ENCODE measurements at places on chromosomes 5 and 9.

DNA sequence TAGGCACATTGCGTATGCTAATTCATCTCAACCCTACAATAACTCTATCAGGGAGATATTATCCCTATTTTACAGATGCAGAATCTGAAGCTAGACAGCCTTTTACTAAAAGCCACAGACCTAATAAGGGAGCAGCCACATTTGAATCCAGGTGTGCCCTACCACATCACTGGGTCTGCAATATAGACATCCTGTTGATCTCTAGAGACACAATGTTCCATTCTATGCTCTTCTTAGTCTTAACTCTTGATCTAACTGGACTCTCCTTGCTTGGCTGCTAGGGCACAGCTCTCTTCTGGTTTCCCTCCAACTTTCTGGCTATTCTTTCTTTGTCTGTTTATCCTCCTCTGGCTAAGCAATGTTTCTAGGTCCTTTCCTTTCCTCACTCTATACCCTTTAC lies 1.4 kb upstream of the SPATA6L start:
- no peak for DNase-seq

GRCh38 chr5:1593903-1594356 lies 70.2 kb upstream of the LPCAT1 start:
- DNase-seq = no peak

GRCh38 chr5:65268525-65268924 lies 213.2 kb downstream of the ADAMTS6 start:
- no peak for DNase-seq

- DNase-seq = no peak
Measured at GRCh38 chr5:114120166-114120565, 241.7 kb upstream of the KCNN2 start.

DNA sequence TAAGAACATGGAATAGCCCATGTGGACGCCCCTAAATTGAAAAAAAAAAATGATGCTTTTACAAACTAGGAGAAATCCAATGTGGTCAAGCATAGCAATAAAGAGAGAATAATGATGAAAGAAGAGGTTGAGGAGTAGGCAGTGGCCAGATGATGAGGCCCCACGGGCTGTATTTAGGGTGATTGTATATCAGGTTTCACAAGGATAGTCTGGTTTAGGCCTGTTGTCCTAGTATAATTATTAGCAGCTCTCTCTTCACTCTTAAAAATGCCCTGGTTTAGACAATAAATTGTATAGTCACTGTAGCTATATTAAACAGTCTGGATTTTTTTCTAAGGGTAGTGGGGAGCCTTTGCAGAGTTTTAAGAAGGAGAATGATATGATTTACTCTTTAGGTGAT lies 102.4 kb upstream of the PRRC1 start:
- no peak for DNase-seq

DNA sequence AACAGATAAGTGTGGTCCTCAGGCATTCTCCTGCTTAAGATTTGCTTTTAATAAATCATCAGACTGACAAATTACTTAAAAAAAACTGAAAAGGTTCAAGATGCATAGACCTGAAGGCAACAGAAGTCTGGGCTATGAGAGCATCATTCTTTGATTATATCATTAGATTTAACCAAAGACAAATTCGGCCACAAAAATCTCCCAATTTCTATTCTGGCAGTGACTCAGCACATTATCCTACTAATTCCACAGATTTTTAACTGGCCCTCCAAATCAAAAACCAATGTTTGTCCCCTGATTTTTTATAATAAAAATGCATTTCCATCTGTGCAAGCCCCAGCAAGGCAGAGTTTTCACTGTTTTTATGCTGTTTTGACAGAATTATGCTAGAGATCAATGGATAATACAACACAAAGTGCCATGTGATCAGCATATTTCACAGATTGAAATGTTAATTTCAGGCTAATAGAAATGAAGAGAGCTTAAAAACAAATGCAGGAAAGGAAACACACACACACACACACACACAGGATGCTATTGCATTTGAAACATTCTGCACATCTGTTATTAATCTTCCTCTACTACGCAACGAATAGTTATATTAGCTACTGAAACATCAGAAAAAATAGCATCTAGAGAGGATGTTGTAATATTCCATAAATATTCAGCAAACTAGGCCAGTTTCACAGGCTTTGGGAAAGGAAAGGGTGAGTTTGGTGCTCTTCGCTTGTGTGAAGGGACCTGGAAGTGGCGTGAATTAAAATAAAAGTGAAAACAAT lies 177.6 kb upstream of the ST8SIA4 start:
- no peak for DNase-seq

DNA sequence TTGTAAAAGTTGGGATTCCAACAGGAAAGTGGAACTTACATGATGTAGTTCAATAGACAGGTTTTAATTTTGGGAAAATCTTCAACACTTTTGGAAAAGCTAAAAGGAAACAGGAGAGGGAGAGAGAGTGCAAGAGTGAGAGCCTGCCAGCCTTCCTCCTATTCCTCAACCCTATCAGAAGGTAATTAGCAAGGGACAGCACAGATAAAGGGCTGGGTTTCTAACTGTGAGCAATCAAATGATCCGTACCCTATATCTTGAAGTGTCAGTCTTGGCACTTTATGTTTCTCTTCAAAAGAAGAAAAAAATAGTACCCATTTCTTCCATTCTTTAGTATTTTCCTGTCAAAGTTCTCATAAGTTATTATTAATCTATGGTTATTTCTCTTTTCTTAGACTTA lies 79.4 kb downstream of the FER start:
- DNase-seq = no peak

DNA sequence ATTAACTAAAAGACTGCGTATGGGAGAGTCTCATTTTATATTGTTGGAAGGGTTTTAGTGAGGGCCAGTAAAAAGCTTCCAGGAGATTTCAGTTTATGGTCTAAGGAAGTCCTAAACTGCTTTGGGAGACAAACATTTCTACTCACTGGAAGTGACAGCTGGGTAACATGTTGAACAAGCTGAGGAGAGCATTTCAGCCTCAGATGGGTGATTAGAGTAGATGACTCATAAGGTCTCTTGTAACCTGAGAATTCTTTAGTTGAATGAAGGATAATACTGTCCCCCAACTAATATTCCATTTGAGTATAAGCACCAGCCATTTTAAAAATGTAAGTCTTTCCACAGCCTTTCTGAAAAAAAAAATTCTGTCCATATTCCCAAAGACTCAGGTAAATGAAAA lies 218.0 kb upstream of the C9orf72 start:
- no peak for DNase-seq

GRCh38 chr9:81559709-81560108 lies 129.6 kb downstream of the TLE1 start:
- no peak for DNase-seq

DNA sequence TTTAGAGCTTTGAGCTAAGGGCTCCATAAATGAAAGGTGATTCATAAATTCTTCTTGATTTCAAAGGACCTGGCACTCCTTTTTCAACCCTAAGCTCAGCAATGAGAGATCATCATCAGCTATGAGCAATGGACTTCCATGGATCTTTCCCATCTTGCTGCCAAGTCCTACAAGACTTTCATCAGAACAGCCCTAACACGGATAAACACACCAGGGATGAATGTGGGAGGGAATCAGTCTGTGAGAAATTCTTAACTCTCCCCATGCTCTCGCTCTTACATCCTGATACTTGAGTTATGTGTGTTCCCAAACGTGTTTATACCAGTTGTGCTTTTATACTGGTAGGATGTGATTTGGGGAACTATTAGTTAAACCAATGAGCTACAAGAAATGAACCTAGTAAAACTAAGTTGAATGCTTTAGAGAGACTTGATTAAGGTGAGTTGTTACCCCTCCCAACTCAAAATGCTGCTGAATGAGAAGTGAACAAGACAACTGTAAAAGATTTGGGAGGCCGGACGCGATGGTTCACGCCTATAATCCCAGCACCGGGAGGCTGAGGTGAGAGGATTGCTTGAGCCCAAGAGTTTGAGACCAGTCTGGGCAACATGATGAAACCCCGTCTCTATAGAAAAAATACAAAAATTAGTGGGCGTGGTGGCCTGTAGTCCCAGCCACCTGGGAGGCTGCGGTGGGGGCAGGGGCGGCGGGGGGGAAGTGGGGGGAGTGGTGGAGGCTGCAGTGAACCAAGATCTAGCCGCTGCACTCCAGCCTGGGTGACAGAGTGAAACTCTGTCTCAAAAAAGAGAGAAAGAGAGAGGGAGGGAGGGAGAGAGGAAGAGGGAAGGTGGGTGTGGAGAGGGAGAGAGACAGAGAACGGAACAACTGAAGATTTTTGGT lies 5.2 kb upstream of the RPL26L1 start:
- no peak for DNase-seq

DNA sequence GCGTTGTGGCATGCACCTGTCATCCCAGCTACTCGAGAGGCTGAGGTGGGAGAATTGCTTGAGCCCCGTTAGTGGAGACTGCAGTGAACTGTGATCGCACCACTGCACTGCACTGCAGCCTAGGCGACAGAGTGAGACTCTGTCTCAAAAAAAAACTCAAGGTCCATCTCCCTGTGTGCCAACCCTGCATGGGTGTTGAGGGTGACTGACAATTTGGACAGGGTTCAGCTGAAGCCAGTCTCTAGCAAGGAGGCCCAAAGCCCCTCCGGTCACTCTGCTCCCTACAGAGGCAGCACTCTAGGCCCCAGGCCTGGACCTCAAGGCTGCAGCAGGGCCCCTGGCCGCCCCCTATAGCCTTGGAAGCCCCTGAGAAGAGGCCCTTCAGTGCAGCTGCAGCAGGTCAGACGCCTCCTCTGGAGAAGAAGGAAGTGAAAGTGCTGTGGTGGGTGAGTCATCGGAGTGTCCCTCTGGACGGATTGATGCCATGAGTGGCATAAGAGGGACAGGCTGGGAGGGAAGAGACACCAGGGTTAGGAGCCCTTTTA lies 39.2 kb upstream of the NEK6 start:
- peak; percentile 53 for DNase-seq

DNA sequence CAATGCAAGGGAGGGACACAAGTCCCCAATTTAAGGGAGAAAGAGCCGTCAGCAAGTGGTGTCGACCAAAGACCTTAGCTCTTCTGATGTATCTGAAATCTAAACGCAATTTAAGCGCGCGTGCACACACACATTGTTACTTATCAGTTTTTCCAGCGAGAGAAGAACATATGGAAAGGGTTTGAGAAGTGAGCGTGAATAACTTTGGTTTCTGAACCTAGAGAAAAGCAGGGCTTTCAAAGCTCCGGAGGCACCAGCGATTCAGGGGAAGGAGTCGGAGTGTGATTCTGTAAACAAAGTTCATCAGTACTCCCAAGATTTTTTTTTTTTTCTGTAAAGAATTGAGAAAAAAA lies 191.8 kb downstream of the MEF2C start:
- no peak for DNase-seq

DNA sequence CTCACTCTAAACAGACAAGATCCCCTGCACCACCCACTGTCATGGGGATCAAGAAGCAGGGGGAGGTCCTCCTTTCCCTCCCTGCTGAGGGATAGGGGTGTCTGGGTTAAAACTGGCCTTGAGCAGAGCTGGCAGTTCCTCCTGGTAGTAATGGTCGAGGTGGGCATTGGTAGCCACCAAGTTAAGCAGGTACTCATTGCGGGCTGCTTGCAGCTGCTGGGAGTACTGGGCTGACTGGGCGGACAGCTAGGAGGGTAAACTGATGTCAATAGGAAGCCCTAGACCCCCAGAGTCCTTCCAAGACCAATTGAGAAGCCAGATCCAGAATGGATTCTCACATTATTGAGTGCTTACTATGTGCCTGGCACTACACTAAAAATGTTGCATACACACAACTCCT lies 3.4 kb downstream of the FCHSD1 start:
- DNase-seq = no peak

GRCh38 chr5:92402045-92402444 lies 1018.9 kb upstream of the ARRDC3 start:
- no peak for DNase-seq

- no peak for DNase-seq
Measured at GRCh38 chr9:99005651-99006050, 61.9 kb downstream of the COL15A1 start.

GRCh38 chr5:19777363-19777762 lies 210.6 kb downstream of the CDH18 start:
- no peak for DNase-seq

DNA sequence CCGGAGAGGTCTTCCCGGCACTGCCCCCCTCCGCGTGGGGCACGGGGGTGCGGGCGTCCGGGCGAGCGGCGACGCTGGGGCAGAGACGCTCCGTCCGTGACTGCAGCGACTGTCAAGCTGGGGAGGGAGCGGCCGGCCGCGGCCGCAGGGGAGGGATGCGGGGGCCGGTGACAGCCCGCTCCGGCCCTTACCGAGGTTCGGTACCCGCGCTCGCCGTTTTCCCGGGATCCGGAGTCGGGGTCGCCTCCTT lies 400 bp downstream of the KDM4C start:
- DNase-seq = no peak

- DNase-seq = peak; percentile 36
Measured at GRCh38 chr5:177412603-177413233, 3.4 kb upstream of the F12 start.

- no peak for DNase-seq
Measured at GRCh38 chr5:53360811-53361210, 119.6 kb upstream of the FST start.

DNA sequence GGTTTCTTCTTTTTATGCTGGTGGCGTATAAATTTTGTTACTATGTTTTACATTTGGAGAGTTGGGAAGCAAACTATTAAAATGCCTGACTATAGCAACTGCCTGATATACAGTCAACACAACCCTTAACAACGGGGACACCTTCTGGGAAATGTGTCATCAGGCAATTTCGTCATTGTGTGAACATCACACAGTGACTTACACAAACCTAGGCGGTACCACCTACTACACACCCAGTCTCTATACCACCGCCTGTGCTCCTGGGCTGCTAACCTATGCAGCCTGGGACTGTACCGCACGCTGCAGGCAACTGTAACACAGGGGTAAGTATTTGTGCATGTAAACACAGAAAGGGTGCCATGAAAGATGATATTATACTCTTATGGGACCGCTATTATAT lies 1.3 kb upstream of the CDHR2 start:
- DNase-seq = no peak

- DNase-seq = no peak
Measured at GRCh38 chr9:73093740-73094379, 57.8 kb upstream of the ANXA1 start.
